ENCODE measurements at places on chromosomes 1 and 21.
A peak's percentile ranks its signal among the peaks of the same experiment; 100 is the strongest.

DNA sequence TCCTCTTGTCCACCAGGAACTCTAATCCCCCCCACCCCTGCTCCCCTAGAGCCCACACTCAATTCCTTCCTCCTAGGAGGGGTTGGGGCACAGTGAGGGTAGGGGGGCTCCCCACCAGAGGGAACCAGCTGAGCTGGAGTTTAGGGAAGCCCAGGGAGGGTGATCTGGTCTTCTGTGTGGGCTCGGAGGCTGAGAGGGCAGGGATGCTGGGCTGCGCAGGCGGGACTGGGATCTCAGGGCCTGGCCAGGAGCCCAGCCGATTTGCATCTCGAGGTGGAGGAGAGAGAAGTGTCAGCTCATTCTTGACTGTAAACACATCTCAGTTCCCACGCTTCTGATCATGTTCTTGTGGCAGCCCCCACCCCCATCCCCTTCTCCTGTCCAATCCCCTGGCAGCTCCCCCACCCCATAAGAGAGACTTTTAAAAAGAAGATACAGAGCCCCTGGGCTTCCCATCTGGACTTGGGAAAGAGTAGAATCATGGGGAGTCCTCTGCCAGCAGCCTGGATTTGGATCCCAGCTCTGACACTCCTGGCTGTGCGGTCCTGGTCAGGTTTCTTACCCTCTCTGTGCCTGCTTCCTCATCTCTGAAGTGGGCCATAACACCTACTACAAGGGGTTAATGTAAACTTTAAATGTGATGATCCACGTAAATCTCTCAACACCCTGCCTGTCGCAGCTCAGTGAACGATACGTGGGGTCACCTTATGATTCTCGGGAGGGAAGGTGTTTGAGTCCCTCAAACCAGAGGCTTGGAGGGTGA, 6.6 kb downstream of the PEAR1 start:
- DNase-seq = no peak

GRCh38 chr1:75172556-75172955, 38.4 kb downstream of the LHX8 start:
- no peak for DNase-seq

DNA sequence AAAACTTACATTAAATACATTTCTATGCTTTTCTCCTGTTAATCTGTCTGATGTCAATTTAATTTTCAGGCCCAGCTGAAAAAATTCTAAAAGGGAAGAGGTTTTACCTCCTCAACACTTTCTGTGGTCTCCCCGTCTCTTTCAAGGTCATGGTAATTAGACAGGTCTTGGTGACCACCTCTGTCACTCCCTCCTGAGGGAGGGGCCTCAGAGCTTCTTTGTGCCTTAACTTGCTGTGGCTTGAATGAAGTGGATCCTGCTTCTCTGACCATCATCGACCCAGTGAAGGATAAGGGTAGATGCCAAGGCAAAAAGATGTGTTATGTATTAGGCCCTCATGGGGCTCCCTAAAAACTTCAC, 40.8 kb upstream of the OSBPL9 start:
- no peak for DNase-seq

DNA sequence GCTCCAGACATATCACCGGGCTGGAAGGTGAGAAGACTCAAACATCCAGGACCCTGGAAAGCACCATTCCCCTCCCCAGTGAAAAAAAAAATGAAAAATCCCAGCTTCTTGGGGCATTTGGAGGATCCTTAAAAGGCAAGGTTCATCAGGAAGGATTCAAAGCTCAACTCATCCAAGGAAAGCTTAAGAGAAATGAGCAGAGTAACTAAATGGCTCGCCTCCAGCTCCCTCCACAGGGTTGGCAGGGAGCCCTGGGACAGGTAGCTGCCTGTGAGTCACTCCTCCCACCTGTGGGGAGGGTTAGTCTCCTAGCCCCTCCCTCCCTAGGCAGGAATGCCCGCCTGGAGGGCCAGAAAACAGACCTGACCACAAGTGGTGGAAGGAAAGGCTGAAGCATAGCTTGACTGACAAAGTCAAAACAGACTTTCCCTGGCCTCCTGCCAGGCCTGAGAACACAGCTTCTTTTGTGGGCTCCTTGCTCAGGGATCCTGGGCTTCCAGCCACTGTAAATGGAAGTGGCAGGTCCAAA, 712 bp upstream of the LAMB3 start:
- DNase-seq = peak; percentile 71

DNA sequence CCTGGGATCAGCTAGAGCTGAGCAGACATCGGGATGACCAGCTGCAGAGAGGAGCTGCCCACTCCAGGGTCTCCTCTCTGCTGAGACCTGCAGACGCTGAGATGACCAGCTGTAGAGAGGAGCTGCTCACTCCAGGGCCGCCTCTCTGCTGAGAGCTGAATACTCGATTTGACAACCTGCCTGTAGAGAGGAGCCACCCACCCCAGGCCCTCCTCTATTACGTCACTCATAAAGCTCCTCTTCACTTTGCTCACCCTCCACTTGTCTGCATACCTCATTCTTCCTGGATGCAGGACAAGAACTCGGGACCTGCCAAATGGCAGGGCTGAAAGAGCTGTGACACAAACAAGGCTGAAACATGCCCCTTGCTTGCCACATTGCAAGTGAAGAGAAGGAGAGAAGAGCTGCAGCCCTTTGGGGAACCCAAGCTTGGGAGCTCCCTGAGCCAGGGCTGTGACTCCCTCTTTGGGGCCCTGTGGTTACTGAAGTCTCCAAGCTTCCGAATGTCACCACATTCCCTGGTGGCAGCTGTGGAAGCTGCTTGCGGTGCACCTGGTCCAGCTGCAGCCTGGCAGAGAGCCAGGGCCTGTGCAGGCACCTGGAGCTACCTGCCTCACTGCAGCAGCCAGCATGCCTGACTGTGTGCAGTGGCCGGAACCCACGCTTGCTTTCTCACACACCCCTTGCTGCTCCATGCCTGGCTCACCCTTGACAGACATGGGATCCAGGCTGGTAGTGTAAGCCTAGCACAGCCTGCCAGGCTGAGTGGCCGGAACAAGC, 59.6 kb downstream of the CC2D1B start:
- no peak for DNase-seq

- DNase-seq = no peak
Measured at GRCh38 chr1:17911791-17912190, 156.7 kb downstream of the ACTL8 start.

GRCh38 chr1:111513410-111514020, 10.1 kb upstream of the ADORA3 start:
- DNase-seq = no peak

DNA sequence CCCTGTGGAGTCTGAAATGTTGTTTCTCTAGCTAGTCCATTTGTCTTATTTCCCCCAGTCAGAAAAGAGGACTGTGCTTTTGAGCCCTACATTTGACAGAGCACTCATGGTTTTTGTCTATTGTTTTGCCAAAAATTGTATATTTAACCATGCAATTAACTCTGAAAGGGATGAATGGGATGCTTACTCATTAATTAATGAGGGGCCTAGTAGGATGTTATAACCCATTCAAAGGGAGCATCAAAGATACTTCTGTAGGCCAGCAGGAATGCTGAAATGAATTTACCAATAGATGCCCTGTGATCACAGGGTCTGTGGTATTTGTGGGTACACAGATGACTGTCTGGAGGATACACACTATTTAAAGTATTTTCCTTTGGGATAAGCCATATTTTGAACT, 147.7 kb downstream of the FCRL5 start:
- no peak for DNase-seq

GRCh38 chr1:26112407-26112775, 767 bp downstream of the PDIK1L start:
- DNase-seq = no peak

DNA sequence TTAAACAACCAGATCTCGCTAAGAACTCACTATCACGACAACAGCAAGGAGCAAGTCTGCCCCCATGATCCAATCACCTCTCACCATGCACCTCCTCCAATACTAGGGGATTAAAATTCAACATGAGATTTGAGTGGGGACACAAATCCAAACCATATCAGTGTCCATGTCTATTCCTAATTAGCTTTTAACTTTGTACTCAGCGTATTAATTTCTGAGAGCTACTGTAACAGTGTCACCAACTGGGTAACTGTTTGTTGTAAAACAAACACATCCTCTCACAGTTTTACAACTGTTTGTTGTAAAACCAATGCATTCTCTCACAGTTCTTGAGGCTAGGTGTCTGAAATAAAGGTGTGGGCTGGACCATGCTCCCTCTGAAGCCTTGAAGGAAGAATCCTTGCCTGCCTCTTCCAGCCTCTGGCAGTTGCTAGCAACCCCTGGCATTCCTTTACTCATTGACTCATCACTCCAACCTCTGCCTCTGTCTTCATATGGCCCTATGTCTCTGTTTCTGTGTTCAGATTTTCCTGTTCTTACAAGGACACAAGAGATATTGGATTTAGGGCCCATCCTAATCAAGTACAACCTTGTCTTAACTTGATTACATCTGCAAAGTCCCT, 121.2 kb downstream of the LTN1 start:
- DNase-seq = no peak

DNA sequence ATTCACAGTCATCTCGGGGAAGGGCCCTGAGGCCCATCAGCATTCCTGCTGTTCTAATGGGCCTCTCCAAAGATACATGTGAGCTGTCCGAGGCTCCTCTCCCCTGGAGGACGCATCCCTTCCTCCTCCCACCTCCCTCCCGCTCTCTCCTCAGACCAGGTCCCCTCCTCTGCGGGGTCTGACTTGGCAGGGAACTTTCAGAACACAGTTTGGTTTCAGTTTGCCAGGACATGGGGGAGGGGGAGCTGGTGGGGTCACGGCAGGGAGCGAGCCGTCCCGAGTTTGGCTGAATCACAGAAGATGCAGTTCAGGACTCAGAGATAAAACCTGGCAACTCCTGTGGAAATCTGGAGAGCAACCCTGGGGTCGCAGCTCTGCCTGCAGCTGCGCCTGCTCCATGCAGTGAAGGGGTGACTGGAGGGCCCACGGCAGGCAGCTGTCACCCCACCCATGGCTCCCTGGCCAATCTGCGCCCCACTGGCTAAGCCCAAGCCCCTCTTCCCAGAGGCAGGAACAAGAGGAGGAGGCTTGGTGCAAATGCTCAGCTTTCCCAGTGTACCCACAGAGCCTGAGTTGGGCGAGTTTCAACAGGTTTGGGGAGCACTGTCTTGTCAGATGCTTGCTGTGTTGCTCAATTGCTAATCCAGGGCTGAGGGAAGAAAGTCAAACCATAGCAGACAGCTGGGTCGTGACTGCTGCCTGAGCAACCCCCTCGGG, 5.7 kb downstream of the WNT4 start:
- no peak for DNase-seq

All from stimulated activated CD4-positive, alpha-beta T cell treated with anti-CD3 and anti-CD28 coated beads, Interleukin-1b, Interleukin-23, amount 100 ng/mL, for 48 hours (primary cell).